ENCODE measurements at places on chromosomes 4 and X.

GRCh38 chrX:9286234-9286633 is 178.6 kb upstream of the TBL1X start:
- no peak for DNase-seq

DNA sequence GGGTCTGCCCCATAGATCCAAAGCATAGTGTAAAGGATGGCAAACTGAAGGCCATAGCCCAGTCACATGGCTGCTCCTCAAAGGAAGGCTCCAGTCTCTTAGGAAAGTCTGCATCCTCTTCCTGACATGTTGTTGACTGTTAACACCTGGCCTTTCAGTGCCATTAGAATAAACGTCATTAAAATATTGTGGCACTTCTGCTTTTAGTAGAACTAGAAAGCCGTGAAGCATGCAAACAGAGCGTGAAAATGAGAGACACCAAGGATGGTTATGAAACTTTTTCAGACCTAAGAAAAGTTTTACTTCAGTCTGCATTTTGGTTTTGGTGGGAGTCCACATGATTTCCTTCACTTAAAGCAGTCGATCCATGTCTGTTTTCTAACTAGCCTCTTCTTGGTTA is 41.1 kb upstream of the AFF2 start:
- DNase-seq: no peak

DNA sequence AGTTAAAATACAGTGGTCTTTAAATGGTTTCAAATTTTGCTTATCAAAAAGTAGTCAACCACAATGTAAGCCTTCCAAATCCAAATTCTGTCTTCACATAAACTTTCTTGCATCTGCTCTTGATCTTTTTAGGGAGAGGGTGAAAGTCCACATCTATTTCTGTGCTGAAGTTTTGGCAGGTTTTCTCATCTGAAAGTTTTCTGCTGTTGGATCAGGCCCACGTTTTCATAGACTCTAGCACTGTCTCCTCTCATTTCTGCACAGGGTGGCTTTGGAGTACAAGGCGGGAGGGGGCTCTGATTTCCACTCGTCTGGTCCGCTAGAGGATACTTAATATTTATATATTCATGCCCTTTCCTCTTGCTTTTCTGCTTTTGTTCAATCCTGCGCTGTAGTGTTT is 18.1 kb upstream of the TMEM150C start:
- DNase-seq: no peak

DNA sequence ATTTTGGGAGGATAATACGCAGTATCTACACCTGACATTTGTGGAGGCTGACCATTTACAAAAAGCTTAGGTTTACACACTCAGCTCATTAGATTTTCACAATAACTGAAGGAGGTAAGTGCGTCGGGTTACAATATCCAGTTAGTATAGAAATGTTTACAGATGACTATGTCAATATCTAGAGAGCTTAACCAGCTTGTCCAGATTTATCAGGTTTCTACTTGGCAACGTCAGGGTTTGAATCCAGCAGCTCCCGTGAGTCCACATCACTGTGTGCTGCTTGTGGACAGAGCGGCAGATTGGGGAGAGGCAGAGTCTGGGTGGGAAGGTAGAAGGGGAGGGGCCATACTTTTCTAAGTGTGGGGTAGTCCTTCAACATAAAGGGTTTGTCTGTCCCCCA is 28.3 kb downstream of the ARHGAP10 start:
- no peak for DNase-seq

- DNase-seq: no peak
These were observed 79.1 kb downstream of the ELOVL6 start for GRCh38 chr4:110119337-110119736.

GRCh38 chr4:39609454-39609931 is 29.2 kb downstream of the SMIM14 start:
- no peak for DNase-seq

DNA sequence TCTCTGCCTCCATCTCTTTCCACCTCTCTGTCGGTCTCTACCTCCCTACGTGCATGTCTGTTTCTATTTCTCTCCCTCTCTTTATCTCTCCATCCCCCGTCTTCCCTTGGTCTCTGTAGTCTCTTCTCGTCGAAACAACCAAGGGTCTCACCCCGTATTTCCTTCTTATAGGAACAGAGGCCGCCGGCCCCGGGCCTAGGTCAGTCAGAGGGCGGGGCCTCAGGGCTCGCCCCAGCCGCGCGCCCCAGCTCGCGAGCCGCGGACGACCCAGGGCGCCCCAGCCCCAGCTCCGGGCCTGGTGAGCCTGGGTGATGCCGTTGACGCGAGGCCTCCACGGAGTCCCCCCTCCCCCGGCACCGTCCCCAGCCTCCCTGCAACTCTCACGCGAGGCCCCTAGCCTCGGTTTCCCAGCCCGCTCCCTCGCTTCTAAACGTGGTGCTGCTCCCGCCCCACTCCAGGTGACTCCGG is 6.6 kb downstream of the TIMM17B start:
- DNase-seq: peak; percentile 35

- DNase-seq: no peak
These were observed 109.9 kb downstream of the WDFY3 start for GRCh38 chr4:84856468-84857049.

GRCh38 chr4:56552273-56552672 is 46.7 kb downstream of the ARL9 start:
- no peak for DNase-seq

DNA sequence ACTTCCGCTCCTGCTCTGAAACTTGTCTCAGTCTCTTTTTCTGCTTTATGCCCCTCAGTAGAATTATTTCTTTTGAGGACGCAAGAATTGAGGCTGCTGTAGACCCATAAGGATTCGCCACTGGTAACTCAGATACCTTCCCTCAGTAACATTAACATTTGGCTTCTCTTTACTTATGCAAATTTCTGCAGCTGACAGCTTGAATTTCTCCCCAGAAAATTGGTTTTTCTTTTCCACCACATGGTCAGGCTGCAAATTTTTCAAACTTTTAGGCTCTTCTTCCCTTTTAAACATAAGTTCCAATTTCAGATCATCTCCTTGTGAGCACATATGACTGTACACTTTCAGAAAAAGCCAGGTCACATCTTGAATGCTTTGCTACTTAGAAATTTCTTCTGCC is 839.3 kb upstream of the GRIA3 start:
- DNase-seq: no peak

GRCh38 chr4:10096201-10096977 is 20.2 kb downstream of the WDR1 start:
- DNase-seq: peak; percentile 87

DNA sequence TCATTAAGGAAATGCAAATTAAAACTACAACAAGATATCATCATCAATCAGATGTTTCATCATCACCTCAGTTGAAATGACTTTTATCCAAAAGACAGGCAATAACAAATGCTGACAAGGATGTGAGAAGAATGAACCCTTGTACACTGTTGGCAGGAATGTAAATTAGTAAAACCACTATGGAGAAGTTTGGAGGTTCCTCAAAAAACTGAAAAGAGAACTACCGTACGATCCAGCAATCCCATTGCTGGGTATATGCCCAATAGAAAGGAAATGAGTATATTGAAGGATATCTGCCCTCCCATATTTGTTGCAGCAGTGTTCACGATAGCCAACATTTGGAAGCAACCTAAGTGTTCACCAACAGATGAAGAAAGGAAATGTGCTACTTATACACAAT is 50.6 kb upstream of the STARD8 start:
- DNase-seq: no peak

GRCh38 chr4:166602068-166602467 is 632.2 kb downstream of the SPOCK3 start:
- DNase-seq: no peak

- no peak for DNase-seq
These were observed 124.0 kb downstream of the FAM53A start for GRCh38 chr4:1559896-1560650.

DNA sequence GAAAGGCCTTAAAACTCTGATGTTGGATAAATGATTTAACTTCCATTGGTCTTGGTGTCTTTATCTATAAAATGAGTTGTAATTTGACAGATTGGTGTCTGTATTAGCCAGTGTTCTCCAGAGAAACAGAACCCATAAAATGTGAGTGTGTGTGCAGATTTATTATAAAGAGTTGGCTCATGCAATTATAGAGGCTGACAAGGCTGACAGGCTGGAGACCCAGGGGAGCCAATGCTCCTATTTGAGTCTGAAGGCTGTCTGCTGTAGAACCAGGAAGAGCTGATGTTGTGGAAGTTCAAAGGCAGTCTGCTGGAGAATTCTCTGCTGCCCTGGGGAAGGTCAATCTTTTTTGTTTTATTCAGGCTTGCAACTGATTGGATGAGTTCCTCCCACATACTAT is 131.7 kb downstream of the SLC4A4 start:
- DNase-seq: no peak

DNA sequence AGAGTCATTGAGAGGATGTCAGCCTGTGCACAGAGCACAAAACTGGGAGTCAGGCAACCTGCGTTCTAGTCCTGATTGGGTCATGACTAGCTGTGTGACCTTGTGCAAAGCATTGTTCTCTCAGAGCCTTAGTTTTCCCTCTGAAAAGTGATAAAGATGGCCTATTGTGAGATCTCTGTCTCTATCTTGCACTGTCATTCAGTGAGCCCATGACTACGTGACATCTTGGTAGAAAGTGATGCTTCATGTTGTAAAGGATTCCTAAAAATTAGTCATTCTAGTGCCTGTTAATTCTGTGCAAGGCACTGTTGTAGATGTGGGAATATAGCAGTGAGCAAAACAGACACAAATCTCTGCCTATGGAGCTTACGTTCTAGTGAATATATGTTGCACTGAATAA is 2.5 kb downstream of the PGRMC1 start:
- DNase-seq: no peak
